Hematopoietic multipotent progenitor cell treated with erythropoietin and hydrocortisone succinate and interleukin-3 and kit ligand, for 8 days (in vitro differentiated cells): ENCODE measurements at places on chromosomes 12 and 14.

GRCh38 chr12:121946313-121947025, 28.1 kb downstream of the CFAP251 start:
- no peak for DNase-seq

DNA sequence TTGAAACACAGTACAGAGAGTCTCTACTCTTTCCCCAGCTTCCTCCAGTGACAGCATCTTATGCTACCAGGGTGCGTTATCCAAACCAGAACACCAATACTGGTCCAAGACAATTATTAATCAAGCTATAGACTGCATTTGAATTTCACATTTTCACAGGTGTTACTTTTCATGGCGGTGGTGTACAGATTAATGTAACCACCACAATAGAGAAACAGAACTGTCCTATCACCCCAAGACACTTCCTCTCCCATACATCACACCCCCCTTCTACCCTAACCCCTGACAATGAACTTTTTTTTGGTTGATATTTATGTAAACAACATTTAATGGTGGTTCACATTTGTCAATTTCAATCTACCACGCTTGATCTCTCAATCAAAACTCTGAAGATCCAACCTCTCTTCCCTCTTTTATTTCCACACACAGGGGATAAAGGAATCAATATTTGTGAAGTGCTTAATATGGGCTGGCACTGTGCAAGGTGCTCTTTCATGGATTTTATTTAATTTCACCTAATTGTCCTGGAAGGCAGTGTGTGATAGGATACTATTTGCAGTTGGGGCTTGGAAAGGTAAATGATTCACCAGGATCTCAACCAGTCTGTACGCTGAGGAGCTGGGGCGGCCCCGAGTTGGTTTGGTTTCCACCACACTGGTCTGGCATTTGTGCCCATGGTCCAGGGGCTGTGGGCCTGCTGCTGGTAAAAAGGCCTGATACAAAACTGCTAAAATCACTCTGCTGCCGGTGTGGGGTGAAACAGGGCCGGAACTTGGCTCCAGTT, 54.6 kb upstream of the DICER1 start:
- no peak for DNase-seq

DNA sequence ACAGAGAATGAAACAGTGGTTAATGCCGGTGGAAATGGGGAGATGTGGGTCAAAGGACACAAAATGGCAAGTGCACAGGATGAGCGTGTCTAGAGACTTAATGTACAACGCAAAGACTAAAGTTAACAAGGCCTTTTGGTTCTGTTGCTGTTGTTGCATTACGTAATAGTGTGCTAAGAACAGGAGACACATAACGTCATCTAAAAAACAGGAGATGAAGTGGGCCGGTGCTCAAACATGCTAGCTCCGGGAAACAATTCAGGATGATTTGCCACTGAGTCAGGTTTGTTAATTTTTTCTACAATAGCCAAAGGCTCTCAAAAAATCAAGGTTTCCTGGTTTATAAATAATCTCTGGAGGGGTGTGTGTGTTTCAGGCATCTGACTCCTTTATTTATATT, 55.5 kb downstream of the ETV6 start:
- no peak for DNase-seq

DNA sequence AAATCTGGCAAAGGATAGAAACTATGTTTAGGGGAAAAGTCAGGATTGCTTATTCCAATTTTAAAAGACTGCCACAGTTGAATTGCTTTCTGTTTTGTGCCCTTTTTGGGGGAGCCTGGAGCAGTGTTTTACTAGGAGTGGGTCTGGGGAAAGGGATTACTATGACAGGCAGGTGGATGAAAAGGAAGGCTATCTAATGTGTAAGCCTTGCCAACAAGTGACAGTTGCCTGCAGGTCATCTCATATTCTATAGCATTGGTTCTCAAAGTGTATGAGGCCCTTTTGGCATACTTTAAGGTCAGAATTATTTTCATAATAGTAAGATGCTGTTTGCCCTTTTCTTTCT, 4.1 kb downstream of the EID3 start:
- DNase-seq, result no peak

DNA sequence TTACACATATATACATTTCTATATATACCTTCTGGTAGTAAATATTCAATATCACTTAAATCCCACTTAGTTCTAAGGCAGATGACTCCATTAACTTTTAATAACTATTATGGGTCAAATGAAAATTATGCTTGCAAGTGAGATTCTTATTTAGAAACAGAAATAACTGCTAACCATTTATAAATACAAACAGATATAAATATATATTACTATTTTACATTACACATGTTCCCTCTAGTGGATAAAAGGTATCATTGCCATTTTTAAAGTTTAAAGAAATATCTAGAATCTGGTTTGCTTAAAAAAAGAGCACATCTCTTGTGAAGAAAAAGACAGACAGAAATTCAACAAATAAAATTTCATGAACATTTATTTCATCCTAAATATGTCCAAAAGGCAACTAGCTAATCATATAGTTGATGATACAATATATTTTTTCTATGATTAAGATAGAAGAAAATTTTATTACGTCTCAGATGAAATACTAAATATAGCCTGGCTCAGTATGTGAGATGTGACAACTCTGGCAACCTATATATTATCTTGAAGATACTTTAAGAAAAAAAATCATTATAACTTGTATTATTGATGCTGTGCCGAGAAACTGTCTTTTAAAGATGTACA, 11.7 kb upstream of the RAD51AP1 start:
- DNase-seq, result peak; percentile 13

DNA sequence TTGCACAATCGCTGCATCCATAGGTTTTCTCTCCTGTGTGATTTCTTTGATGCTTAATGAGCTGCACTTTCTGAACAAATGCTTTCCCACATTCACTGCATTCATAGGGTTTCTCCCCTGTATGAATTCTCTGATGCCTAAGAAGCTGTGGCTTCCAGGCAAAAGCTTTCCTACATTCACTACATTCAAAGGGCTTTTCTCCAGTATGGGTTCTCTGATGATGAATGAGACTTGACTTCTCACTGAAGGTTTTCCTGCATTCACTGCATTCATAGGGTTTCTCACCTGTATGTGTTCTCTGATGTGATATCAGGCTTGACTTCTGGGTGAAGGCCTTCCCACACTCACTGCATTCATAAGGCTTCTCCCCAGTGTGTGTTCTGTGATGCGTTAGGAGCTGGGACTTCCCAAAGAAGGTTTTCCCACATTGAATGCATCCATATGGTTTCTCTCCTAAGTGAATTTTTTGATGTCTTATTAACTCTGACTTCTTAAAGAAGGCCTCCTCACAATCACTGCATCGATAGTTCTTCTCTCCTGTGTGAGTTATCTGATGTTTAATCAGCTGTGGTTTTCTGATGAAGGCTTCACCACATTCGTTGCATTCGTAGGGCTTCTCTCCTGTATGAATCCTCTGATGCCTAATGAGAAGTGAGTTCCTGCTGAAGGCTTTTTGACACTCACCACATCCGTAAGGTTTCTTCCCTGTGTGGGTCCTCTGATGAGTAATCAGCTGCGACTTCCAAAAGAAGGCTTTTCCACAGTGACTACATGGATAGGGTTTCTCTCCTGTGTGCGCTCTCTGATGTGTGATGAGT, 30.3 kb downstream of the ZNF605 start:
- no peak for DNase-seq

DNA sequence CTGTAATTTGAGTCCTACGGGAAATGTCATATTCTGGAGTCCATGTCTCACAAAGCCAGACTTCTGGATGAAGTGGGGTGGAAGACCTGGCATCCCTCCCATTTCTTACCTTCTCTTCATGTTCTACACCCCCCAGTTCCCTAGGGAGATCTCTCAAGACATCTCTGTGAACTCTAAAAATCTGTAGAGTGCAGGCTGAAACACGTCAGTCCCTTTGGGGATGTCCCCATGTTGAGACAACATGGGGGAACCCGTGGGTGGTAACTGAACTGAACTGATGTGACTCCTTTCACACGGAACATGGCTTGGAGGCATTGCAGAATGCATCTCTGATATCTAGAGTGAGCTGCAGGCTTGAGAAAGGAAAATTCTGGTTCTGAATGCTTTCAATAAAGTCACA, 15.2 kb downstream of the SERPINA12 start:
- no peak for DNase-seq

DNA sequence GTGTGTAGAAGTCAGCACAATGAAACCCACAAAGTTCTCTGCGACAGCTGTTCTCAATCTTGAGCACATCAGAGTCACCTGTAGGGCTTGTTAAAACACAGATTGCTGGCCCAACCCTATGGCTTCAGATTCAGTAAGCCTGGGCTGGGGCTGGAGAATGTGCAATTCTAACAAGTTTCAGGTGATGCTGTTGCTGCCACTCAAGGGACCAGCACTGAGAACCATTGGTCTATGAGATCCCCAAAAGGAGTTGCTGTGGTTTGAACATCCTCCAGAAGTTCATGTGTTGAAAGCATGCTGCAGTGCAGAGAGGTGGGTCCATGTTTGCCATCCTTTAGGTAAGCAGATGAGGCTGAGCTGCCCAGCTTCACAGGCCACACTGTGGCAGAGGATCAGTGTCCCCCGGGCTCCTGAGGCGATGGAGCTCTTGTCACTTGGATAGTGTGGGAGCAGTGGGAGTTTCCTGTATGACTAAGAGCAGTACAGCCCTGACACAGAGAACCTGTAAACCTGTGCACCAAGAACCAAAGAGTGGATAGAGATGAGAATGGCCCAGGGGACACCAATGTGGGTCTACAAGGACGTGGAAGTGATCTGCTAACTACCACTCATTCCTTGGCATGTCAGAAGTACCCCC, 8.0 kb upstream of the RTRAF start:
- no peak for DNase-seq

DNA sequence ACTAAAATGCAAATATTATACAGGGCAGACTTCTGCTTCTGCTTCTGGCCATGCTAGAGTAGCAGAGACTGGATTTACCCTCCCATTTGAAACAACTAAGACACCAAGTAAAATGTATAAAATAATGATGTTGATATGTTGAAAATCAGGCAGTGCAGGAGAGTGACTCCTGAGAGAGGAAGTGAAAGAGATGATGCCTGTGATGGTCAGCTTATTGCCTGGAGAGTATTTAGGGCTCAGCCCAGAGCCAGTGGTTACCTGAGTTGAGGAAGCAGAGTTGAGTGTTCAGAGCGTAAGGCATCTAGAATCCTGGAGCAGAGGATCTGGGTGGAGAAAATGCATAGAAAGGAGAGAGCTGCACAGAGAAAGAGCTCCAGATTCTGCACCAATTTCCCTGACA, 131.8 kb upstream of the C14orf180 start:
- no peak for DNase-seq

DNA sequence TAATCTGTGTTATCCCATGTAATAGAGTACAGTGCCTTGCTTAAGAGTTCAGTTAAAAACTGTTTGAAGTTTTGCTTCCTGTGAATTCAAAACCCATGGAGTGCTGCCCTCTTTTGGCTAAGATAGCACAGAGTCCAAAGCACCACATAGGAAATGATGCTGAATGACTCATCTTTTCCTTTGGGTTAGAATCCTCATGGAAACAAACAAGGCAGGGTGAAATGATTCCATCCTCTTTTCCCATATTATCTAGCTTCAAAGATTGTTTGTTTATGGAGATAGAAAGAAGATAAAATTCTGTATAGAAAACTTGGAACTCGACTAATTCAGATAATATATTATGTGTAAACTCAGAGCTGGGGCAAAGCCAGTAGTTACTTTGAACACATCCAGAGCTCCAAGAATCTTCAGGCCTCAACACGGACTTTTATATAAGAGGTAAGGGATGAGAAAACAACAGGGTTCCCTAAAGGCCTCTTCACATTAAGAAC, 87.4 kb downstream of the OTOGL start:
- peak; percentile 70 for DNase-seq

- no peak for DNase-seq
Measured at GRCh38 chr14:72745546-72745945, 148.4 kb downstream of the DPF3 start.

DNA sequence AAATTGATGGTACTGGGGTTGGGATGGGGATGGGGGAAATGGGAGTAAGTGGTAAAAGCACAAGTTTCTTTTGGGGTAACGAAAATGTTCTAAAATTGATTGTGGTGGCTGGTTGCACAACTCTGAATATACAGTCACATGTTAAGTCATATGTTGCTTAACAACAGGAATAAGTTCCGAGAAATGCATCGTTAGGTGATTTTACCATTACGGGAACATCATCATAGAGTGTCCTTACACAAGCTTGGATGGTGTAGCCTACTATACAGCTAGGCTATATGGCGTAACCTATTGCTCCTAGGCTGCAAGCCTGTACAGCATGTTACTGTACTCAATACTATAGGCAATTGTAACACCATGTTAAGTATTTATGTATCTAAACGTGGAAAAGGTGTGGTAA, 31.0 kb downstream of the ITGA7 start:
- no peak for DNase-seq

DNA sequence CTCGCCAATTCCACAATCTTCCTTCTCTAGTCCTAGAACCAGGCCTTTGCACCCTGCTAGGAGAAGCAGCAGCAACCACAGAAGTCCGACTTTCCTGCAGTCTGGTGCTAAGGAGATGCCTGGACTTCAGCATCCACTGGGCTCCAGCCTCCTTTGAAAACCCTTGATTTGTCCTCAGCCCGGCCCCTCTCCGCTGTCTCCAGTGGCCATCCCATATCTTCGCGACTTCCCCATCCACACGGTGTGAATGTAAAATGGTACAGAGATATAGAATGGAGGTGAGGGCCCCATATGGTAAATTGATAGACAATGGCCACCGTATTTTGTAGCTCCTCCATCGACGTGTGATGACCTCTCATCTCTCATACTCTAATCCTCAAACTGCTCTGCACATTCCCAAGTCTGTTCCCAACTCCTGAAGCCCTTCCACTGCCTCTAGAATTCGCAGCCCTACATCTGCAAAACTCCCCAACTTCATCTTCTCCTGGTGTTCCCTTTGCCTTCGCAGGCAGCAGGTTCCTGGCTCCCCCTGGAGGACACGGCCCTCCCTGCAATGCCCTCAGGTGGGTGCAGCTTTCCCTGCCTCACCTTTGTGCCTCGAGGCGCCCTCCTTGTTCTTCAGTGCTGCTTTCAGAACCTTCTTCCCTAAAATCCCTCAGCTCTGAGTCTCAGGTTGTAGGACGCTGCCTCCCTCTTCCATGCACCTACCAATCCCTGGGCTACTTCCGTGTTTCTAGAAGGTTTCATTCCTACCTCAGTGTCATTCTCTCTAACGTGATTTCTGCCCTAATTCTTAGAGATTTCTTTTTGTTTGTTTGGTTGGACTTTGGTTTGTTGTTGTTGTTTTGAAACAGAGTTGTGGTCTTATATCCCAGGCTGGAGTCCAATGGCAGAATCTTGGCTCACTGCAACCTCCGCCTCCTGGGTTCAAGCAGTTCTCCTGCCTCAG, 36.7 kb downstream of the TMBIM6 start:
- peak; percentile 36 for DNase-seq

- DNase-seq, result no peak
Measured at GRCh38 chr12:68259318-68259940, 6.0 kb upstream of the IL22 start.

DNA sequence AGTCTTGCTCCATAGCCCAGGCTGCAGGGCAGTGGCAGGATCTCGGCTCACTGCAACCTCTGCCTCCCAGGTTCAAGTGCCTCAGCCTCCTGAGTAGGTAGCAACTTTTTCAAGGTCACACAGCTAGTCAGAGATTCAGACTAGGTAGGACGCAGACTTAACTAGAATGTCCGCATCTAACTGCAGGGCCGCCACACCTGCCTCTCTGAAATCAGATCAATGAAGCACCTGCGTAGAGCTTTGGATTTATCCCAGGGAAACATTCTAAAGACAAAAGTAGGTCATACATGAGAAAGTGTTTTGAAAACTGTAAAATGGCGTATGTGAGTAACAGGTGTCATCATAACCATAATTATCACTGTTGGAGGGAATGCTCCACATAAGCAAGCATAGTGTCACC, 49.5 kb upstream of the PAPOLA start:
- DNase-seq, result no peak

GRCh38 chr14:74959596-74960180, 4.3 kb upstream of the PGF start:
- no peak for DNase-seq
